ENCODE measurements at places on chromosomes 11 and 22.

GRCh38 chr11:64278576-64279190 lies 5.8 kb downstream of the BAD start:
- no peak for DNase-seq

DNA sequence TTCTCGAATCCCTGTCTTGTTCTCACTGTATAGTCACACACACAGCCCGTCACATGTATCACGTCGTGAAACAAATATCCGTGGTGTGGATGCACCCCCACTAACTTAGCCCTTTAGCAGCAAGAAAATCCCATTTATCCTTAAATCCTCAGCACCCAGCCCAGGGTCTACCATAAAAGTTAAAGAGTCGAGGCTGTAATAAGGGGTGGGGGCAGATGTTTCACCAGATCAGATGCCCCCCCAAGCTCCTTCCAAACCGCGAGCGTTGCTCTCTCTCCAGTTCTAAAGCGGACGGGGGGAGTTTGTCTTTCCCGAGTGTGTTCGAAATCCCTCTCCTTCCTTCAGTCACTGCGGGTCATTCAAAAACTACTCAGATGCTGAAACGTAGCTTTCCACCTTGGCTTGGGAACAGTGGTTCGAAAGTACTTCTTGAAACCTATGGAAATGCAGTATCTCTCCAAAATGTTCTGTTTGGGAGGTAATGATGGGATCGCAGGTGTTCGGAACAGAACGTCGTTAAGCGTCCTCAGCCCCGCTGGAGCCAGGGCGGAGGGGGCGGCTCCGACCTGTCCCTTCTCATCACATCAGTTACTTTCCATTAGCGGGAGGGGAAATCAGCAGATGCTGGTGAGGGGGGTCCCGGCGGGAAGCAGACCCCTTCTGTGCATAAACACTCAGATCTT lies 156.2 kb downstream of the BRD1 start:
- DNase-seq: no peak

DNA sequence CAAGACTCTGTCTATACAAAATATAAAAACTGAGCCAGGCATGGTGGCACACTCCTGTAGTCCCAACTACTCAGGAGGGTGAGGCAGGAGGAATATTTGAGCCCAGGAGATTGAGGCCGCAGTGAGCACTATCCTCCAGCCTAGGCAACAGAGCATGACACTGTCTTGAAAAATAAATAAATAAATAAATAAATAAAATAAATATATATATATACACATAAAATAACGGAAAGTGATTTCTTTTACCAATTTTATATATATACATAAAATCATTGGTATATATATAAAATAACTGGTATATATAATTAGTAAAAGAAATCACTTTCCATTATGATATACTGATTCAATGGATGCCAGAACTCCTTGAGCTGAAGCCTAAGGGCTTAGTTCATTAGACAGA lies 91.8 kb downstream of the MRTFA start:
- no peak for DNase-seq

DNA sequence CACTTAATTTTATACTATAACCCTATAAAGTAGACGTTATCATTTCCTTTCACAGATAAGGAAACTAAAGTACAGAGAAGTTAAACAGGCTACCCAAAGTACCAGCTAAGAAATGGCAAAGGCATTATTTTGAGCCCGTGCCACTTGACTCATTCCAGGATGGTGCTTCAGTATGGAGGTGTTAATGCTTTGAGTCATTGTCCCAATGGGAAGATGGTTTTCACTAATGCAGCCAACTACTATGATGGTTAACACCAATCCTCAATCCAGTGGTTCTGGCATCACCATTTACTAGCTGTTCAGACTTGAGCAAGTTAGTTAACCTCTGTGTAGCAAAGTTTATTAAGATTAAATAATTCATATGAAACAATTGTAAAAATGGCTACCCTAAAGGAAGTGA lies 123.1 kb upstream of the SLC5A12 start:
- DNase-seq: no peak

- DNase-seq: no peak
Measured at GRCh38 chr11:72042064-72042745, 38.1 kb downstream of the NUMA1 start.

DNA sequence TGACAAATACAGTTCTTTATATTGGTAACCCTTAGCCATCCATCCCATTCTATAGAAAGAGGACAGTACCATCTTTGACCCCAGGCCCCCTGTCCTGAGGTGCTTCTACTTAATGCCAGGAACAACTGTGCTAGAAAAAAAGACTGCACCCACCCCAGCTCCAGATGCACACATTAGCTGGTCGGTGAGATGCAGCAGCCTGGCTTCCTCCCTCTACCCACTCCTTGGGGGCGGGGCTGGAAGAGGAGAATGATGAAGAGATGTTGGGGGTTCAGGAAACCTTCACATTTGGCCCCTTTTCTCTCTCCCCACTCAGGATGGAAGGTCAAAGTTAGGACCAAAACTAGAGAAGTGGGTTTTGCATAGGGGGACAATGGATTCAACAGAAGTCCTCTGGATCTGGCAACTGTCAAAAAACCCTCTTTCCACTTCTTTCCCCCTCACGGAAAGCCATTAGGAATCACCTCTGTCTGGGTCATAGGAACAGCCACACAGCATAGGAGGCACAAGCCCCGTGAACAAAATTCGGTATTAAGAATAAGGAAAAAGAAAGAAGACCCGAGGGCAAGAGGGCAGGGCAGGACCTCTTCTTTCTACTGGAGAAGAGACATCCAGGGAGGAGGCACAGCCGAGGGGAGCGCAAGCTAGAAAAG lies 755 bp downstream of the NRIP3 start:
- DNase-seq: no peak

GRCh38 chr11:35326266-35326879 lies 93.0 kb downstream of the SLC1A2 start:
- no peak for DNase-seq

- DNase-seq: no peak
Measured at GRCh38 chr11:111532365-111532709, 8.2 kb upstream of the LAYN start.

- DNase-seq: no peak
Measured at GRCh38 chr11:117836077-117836960, 11.8 kb upstream of the FXYD2 start.

DNA sequence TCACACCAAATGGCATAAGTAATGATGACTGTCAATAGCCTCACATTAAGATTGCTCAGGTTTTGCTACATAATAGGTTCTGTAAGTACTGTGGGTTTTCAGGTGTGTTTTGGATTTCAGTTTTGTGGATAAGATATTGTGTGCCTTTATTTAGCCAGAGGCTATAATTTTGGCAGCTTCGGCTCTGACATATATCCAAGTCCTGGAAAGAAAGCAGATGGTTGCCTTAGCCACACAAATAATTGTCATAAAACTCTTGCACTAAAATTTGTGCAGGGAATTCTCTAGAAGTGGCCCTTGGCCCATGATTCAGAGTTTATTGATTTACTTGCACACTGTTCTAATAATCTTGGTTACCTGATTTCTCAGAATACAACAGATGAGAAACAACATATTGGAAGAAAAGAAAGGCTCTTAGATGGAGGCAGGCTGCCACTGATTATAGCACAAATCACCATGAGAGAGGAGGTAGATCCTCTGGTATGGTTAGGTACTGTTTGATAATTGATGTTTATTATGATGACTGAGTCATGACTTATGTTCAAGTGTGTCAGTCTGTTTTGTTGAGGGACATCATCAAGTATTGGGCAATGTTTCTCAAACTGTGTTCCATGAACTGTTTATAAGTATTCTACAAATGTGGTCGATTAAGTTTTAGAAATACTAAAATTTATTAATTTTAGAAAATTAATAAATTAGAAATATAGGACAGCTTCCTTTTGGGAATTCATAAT lies 9.6 kb downstream of the REXO2 start:
- no peak for DNase-seq

GRCh38 chr11:132686886-132687285 lies 845.4 kb downstream of the OPCML start:
- DNase-seq: no peak

DNA sequence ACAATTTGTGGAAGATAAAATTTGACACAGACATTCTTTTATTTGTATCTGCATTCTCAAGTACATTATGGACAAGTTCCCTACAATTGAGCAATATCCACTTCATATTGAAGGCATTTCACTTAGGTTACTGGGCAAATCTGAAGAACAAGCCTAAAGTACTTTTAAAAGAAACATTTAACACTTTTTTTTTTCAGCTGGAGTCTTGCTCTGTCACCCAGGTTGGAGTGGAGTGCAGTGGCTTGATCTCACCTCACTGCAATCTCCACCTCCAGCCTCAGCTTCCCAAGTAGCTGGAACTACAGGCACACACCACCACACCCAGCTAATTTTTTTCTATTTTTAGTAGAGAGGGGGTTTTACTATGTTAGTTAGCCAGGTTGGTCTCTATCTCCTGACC lies 70.2 kb downstream of the OR4C45 start:
- DNase-seq: no peak

GRCh38 chr11:28169816-28170215 lies 61.6 kb downstream of the METTL15 start:
- no peak for DNase-seq

- DNase-seq: no peak
Measured at GRCh38 chr11:45444796-45445195, 158.7 kb upstream of the SYT13 start.

DNA sequence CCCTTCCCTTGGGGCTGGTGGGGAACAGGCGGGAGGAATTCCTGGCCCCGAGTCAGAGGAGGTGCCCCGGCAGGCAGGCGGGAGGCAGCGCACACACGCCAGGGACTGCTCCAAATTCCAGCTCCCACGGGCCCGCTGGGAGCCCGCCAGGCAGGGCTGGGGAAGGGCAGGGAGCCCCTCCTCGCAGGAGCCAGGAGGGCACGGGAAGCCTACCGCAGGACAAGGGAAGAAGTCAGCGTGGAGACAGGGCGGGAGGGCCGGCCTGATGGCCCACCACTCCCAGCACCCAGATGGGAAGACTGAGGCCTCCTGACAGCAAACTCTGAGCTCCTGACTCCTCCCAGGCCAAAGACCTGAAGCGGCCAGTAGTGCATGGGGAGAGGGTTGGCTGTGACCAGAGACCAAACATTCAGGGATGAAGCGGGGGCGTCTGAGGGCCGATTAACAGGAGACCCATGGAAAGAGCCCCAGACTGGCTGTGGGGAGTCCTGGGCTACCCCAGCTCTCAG lies 22.4 kb downstream of the RPL3 start:
- no peak for DNase-seq

- no peak for DNase-seq
Measured at GRCh38 chr22:49690454-49690853, 137.2 kb downstream of the BRD1 start.

DNA sequence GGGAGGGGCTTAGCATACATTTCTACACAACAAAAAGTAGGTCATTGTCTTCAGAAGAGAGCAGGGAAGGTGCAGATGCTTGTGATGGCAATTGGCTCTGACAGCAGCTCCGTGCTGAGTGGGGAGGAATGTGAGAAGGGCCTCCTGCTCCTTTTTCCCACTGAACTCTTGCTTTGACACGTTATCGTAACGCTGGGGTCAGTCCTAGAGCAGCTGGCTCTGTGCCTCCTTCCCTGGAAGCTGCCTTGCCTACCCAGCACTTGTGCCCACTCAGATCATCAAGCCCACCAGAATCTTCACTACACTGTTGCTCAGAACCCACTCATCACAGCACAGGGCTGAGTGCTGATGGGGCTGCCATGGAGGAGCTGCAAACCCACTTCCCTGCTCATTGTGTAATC lies 14.9 kb upstream of the NAV2 start:
- DNase-seq: no peak

GRCh38 chr11:57781529-57781943 lies 19.9 kb downstream of the CTNND1 start:
- DNase-seq: no peak

DNA sequence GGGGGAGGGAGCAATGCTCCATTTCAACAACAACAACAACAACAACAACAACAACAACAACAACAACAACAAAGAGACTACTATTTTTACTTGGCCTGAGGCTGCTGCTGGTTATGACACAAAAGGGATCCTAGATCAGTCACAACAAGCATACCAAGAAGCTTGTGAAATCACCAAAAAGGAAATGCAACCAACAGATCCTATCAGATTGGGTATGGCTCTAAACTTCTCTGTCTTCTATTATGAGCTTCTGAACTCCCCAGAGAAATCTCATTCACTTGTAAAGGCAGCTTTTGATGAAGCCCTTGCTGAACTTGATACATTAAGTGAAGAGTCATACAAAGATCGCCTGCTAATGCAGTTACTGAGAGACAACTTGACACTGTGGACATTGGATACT lies 10.5 kb upstream of the MS4A2 start:
- no peak for DNase-seq

DNA sequence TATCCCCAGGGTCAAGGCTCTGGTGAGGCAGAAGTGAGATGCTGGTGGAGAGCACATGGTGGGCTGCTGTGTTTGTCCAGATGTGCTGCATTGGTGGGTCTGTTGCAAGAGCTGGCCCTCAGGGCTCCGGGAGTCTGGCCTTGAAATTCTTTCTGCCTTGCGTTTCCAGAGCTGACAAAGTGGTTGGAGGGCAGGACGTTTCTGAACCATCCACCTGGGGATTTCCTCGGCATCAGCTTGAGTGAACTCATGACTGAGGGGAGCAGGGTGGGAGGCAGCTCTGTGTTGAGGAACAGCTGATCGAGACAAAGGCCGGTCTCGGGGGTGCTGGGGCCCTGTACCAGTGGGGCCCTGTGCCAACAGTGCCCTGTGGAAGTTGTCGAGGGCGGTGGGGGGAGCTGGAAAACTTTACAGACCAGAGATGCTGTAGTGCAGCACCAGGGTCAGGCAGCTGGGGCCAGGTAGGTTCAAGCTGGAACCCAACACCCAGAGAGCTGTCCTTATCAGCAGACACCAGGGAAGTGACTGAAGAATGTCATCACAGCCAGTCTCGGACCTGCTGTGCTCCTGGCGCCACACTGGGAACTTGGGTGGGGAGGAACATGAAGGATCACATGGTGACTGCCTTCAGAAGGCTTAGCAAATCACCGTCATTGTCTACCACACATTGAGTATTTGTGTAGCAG lies 4.9 kb downstream of the TSKU start:
- DNase-seq: no peak

GRCh38 chr11:73894725-73895335 lies 18.0 kb downstream of the PAAF1 start:
- DNase-seq: no peak

- DNase-seq: no peak
Measured at GRCh38 chr11:127252321-127252720, 251.8 kb upstream of the KIRREL3 start.

GRCh38 chr11:68472778-68473177 lies 12.2 kb downstream of the PPP6R3 start:
- no peak for DNase-seq

GRCh38 chr22:26322179-26322905 lies 106.7 kb upstream of the ASPHD2 start:
- DNase-seq: no peak

GRCh38 chr11:93585758-93586157 lies 42.6 kb upstream of the SMCO4 start:
- DNase-seq: no peak

Measured in stimulated activated CD4-positive, alpha-beta T cell treated with anti-CD3 and anti-CD28 coated beads, Interleukin-1b, Interleukin-23, amount 100 ng/mL, for 4 hours (primary cell).